DND-41 (cell line): ENCODE measurements at places on chromosomes 7 and 10.

GRCh38 chr10:3654980-3655379 lies 130.0 kb downstream of the KLF6 start:
- DNase-seq: no peak

DNA sequence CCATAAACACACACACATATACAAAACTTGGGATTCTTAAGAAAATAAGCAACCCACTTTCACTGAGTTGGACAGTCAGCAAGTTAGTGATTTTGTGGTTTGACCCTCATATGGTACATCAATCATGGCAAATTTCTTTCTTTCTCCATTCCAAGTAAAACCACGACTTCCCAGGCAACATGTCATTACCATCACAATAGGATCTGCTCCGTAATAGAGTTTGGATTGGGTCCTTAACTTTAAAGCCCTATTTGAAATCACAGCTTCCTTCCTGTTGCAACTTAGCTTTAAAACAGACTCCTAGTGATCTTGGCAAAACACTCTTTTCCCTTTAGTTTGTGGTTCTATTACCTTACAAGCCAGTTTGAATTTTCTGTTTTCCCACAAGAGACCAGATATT lies 483.6 kb downstream of the INHBA start:
- no peak for DNase-seq

- DNase-seq: no peak
These were observed 135.2 kb upstream of the C1QL3 start for GRCh38 chr10:16656895-16657294.

DNA sequence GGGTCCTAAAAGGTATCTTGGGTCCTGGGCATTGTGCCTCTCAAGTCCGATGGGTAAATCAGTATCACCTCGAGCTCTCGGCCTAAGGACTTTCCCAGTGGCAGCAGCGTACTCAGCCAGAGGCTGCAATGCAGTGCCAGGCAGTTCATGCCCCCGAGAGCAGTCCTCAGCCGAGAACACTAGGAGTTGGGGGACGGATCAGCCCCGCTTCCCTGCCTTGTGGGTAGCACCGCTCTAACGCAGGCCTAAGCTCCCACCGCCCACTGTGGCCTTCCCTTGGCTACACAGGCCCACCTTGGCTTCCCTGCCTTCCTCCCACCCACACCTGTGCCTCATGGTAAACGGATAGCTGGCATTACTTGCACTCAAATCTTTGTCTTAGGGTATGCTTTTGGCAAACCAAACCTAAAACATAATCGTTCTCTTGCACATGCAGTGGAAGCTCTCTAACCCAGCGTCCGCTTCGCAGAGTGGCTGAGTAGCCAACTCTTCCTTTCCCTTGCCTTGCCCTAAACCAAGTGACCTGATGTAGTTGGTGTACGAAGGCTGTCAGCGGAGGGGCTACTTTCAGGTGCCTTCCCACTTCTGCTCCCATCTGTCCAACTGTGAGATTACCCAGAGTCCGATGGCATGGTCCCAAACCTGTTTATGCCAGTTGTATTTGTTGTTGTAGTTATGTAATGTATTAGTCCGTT lies 73.2 kb upstream of the CHST15 start:
- peak; percentile 1 for DNase-seq

- DNase-seq: no peak
These were observed 520.2 kb upstream of the ZWINT start for GRCh38 chr10:56881218-56881617.

DNA sequence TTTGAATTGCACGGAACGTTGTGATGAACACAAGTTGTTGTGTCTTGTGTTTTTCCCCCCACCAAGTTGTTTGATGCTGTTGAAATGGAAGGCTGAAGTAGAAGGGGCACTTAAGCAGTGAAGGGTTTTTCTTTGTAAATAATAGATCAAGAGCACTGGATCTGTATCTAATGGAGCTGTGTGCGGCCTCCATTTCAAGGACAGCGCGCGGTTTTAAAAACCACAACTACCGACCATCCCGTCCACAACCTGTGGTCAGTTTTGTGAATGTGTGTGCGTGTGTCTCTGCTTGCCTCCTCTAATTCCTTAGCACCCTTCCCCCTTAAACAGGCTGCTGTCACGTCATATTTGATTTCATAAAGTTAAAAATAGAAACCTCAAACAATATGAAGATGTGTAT lies 165.5 kb downstream of the TCF7L2 start:
- DNase-seq: no peak

DNA sequence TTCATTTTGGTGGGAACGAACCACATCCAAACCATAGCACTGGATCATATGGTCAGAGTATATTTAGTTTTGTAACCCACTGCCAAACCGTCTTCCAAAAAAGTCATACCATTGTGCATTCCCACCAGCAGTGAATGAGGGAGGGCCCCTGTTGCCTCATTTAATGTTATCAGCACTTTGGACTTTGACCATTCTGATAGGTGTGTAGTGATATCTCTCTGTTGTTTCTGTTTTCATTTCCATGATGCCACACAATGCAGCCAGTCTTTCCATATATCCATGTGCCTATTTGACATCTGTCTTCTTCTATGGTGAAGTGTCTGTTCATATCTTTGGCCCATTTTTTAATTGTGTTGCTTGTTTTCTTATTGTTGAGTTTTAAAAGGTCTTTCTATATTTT lies 105.0 kb upstream of the PPP2R2D start:
- DNase-seq: no peak

DNA sequence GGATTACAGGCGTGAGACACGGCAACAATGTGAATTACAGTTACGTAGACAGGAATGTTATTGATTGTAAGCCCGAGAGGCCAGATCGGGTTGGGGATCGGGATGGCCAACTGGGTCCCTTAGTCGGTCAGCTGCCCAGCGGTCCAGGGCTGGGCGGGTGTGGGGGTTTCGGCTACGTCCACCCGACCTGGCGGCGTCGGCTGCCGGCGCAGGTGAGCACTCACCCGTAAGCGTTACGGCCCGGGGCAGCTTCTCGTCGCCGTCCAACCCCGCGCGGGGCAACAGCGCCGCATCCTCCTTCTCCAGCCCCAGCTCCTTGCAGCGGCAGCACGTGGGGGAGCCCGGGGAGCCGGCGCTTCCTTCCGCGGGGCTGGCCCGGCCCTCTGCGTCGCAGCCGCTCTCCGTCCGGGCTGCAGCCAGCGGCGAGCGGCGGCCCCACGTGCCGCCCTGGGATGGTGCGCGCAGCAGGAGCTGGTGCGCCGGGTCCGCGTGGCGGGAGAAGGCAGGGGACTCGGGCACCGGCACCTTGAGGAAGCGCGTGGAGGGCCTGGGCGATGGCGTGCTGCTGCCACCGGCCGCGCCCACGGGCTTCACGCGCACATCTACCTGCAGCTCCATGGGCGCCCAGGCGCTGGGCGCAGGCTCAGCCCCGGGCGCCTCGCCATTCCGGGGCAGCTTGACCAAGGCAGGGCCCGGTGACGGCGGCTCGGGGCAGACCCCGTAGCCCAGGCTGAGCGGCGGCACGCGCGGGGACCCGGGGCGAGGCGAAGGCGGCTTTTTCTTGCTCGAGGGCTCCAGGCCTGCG lies 609 bp downstream of the KLRG2 start:
- DNase-seq: no peak

- DNase-seq: no peak
These were observed 7.4 kb downstream of the IMPDH1 start for GRCh38 chr7:128402356-128402755.
